ENCODE measurements at places on chromosomes 7 and 10.

DNA sequence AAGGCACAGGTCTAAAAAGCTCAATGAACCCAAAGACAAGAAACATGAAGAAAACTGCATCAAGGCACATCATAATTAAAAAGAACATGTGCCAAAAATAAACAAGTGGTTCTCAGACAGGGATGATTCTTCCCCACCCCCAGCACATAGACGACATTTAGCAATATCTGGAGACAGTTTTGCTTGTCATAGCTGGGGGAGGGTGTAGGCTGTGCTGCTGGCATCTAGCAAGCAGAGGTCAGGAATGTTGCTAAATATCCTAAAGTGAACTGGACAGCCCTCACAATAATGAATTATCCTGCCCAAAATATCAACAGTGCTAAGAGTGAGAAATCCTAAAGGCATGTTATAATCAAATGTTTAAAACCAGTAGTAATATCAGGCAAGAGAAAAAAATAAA, 122.6 kb downstream of the MICU1 start:
- DNase-seq, result no peak

- DNase-seq, result no peak
Observed at GRCh38 chr7:116772423-116772863, 89.9 kb upstream of the CAPZA2 start.

DNA sequence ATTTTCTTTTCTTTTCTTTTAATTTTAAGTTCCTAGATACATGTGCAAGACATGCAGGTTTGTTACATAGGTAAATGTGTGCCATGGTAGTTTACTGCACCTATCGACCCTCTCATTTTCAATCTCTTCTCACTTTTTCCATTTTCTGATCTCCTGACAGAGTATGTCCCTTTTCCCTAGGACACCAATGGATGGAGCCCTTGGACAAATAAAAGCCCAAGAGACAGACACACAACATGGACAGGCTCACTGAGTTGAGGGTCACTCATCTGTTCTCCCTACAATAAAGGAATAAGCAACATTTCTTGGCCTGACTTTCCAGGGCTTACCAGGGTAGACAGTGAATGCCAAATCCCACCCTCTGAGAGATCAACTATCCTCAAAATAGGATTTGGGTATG, 15.2 kb upstream of the UBE2D1 start:
- DNase-seq, result no peak

- no peak for DNase-seq
Observed at GRCh38 chr10:42960491-42960990, 116.3 kb upstream of the RET start.

DNA sequence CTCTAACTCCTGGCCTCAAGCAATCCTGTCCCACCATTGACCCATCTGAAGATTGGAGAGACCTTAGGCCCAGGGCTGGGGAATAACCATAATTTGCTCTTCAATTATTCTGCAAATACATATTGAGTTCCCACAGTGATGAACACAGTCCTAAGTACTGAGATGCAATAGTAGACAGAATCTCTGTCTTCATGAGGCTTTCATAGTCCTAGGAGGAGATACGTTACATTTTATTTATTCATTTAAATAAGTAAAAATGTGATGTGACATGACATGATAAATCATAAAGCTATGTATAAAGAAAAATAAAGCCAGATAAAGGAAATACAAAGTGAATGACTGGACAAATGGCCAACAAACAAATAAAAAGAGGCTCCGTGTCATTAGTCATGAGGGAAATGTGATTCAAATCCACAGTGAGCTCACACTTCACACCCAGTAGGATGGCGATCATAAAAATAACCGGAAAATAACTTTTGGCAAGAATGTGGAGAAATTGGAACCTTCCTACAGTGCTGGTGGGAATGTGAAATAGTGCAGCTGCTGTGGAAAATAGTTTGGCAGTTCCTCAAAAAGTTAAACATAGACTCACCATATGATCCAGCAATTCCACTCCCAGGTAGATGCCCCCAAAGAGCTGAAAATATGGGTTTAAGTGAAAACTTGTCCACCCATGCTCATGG, 52.1 kb upstream of the JCAD start:
- DNase-seq, result no peak

DNA sequence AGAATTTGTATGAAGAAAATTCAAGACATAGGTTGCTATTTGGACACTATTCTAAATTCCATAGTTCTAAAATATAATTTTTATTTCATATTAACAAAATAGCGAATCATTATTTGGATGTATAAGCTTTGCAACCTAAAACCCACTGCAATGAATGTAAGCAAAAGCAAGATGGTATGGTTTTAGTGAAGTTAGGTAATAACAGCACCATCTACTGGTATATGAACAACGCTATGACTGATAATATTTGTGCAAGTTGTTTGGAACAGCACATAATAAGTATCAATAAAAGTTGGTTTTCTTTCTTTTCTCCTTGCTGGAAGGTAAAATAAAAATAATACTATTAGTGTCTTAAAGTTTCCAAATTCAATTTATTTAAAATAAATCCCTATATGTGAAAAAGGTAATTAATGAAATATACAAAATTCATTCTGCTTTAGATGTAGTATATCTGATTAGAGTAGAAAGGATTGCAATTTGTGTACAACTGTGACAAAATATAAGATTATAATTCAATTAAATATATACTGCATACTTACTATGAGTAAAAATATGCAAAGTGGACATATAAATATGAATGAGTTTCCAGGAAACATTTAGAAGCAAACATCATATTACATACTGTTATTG, 79.0 kb upstream of the LSM8 start:
- no peak for DNase-seq
